ENCODE measurements at places on chromosomes 13 and 19.
A peak's percentile ranks its signal among the peaks of the same experiment; 100 is the strongest.

DNA sequence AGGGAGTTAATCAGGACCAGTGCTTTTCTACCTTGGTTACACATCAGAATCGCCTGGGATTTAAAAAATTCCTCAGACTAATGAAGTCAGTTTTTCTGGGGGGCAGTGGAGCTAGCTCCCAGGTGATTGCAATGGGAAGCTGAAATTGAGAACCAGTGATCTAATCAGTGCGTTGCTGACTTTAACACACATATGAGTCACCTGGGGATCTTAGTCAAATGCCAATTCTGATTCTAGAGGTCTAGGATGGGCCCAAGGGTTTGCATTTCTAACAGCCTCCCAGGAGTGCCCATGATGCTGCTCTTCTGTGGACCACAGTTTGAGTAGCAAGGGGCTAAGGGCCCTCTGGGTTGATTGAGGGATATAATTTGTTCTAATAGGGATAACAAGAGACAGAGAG, 54.5 kb downstream of the KL start:
- DNase-seq = no peak

GRCh38 chr19:54162241-54162805, 2.8 kb upstream of the LENG1 start:
- DNase-seq = peak; percentile 23

DNA sequence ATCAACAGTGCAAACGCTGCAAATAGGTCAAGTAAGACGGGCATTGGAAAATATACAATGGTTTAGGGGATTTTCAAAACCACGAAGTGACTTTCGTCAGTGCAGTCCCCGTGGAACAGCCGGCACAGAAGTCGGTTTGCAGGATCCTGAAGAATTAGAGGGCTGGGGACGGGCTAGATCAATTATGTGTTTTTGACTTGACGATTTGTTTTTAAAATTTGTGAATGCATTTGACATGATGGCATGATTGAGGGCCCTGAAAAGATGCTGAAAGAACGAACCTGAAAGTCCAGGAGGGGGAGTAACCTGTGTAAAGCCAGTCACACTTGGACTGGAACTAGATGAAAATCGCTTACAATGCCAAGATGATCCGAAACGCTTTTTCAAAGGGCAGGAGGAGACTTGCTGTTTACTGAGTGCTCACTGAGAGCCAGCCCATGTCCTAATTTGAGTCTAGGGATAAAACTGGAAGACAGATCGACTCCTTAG, 8.9 kb upstream of the DGKH start:
- DNase-seq = no peak

GRCh38 chr13:43401361-43401760, 378.0 kb downstream of the DNAJC15 start:
- no peak for DNase-seq

DNA sequence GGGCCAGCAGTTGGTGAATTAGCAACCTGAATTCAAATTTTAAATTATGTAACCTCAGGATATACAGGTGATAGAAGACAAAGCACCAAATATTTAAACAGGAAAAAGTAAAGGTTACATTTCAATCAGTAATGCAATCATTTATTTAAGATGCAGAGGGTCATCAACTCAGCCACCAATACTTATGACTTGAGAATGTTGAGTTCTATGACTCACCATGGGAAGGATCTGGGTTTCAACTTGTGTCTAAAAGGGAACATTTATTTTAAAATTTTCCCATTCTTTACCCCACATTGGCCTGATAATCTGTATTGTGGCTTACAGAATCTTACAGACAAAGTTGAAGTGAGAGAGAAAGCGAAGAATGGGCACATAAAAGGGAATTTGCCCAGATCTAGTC, 418.0 kb downstream of the NDFIP2 start:
- no peak for DNase-seq

DNA sequence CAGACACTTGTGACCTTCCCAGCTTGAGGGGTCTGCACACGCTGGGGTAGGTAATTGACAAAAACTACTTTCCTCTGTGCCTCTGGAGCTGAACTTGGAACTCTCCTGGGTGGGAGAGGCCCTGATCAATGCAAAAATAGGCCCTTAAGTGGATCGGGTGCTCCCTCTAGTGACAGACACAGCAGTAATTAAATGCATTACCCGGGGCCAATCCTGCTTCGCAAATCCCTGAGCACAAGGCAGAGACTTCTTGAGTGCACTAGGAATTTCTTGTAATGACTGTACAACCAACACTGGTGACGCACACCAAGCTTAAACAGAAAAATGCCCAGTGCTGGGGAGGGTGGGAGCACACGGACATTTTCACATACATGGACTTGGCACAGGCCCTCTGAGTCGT, 10.6 kb upstream of the UBE2S start:
- no peak for DNase-seq

DNA sequence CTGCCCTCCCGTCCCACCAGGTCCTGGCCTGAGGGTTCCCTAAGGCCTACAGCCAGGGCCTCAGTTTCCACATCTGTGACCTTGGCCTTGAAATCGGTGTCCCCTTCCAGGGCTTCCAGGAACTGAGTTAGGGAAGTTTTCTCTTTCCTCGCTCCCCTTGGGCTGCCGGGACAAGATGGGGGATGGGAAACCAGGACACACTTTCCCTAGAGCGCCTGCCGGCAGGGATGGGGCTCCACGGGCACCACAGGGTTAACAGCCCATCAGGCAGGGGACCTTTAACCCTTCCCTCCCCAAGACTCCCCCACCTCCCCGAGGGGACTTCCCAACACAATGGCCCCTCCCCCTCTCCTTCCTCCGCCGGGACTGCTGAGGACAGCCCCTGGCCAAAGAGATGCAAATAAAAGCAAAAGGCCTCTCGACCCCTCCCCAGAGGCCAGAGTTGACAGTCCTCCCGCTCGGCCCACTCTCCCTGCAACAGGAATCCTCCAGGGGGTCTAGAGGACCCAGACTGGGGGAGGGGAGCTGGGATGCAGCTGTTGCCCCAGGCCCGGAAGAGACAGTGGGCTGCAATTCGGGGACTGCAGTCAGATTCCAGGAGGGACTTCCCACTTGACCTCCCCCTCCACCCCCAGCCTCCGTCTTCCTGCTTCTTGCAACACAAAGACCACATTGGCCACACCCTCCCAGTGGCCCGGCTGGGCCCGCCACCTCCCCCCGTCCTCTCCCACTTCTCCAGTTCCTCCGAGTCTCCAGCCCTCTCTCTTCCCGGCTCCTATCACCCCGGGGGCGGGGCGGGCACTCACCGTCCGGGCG, 3.4 kb downstream of the BBC3 start:
- DNase-seq = no peak

DNA sequence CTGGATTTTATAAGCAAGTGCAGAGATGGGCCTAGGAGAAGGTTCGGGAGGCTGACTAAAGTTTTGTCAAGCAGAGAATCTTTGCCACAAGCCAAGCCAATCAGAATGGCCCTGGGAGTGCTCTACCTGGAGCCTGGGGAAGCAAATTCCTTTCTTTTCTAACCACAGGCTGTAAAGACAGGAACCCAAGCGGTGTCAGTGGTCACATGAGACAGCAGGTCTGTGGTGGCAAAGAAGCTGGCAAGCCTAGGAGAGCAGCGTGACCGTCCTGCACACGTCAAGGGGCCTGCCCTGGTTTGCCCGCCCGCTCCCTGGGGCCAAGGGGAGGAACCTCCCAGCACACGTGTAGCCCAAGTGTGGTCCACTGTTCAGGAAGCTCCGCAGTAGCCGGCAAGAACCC, 90.8 kb downstream of the IPO5 start:
- no peak for DNase-seq

- no peak for DNase-seq
Measured at GRCh38 chr19:47391510-47392223, 27.7 kb downstream of the MEIS3 start.

- no peak for DNase-seq
Measured at GRCh38 chr19:58330458-58330857, 3.7 kb downstream of the ZSCAN22 start.

DNA sequence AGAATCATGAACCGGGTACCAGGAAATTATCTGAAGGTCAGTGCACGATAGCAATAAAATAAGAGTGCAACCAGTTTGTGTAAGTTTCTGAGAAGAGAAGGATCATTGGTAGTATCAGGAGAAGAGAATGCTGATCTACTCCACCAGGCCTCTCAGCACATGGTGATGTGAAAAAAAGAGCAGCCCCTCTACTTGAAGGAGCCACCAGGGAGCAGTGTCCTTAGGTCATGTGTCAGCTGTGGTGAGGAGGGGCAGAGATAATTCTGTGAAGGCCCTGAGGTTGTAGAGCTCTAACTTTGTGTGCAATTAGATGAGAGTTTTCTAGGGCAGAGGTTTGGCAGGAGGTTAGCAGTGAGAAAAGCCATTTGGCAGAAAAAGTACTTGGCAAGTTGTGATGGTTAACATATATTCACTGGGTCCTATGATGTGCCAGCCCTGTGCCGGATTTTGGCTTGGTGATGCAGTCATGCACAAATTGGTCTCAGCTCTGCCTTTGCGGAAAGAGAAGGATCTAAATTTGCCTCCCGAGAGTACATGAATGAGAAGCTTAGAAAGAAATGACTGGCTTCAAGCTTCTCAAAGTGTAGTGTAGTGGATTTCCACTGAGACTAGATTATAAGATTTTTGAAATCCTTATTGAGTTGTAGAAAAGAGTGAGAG, 19.2 kb upstream of the ZC3H13 start:
- DNase-seq = no peak

DNA sequence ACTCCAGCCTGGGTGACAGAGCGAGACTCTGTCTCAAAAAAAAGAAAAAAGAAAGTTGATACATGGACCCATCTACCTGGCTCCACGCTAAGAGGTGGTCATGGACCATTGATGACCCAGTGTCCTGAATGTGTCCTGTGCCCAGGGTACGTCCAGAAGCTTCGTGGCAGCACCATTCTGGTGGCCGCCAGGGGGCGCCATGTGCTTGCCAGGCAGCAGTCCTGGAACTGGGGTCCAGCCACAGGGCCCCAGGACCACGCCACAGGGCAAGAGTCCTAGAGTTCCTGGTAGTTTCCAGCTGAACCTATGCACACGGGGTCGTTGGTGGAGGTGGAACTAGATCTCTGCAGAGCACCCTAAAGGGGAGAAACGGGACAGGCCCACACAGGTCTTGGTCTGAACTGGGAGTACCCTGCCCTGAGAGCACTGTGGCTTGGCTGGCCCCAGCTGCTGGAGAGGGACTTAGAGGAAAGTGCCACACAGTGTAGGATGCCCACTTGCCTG, 19.9 kb upstream of the FBXO27 start:
- no peak for DNase-seq

GRCh38 chr19:55300886-55301458, 17.2 kb downstream of the BRSK1 start:
- DNase-seq = no peak

GRCh38 chr19:19568802-19569756, 31.0 kb downstream of the CILP2 start:
- no peak for DNase-seq

GRCh38 chr19:35155441-35155840, 906 bp downstream of the FXYD5 start:
- DNase-seq = no peak

All from NCI-H187 treated with DMSO at 0.1 percent for 48 hours (cell line).